Activated T-cell treated with anti-CD3 and anti-CD28 coated beads, Interleukin-2, amount 50 U/mL, for 72 hours (primary cell): ENCODE measurements at places on chromosomes 12 and 14. TPM values are rescaled to one million over a fixed set of nuclear protein-coding genes. Genes with fewer than 3 reads are reported as not detected.

DNA sequence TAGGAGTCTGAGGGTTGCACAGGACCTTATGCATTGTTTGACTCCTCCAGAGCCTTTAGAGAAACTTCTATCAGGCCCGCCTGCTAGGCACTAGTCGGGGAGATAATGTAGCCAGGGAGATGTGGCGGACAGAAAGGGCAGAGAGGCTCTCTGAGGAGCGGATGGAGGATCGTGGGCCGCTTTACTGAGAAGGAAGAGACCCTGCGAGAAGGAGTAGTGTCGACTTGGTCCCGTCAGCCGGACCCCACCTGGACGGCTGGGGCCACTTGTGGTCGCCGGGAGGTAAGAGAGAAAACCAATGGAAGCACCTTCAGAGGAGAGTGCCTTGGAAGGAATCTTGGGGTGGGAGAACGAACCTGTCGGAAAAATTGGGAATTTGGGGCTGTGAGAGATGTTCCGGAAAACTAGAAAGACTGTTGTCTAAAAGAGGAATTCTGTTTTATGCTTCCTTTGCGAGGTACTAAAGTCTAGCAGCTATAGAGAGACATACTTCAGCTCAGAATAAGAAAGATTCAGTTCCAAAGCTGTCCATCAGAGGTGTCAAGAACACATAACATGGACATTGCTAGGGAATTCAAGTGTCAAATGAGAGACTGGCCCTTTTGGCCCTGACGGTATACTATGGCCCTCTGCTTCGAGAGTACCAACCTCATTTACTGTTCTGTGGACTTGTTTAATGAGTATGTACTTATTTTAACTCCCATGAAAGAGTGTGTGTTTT is 660 bp upstream of the MCRS1 start:
- DNase-seq, result no peak

Gene PMEL
- 1.9 TPM for total RNA-seq

DNA sequence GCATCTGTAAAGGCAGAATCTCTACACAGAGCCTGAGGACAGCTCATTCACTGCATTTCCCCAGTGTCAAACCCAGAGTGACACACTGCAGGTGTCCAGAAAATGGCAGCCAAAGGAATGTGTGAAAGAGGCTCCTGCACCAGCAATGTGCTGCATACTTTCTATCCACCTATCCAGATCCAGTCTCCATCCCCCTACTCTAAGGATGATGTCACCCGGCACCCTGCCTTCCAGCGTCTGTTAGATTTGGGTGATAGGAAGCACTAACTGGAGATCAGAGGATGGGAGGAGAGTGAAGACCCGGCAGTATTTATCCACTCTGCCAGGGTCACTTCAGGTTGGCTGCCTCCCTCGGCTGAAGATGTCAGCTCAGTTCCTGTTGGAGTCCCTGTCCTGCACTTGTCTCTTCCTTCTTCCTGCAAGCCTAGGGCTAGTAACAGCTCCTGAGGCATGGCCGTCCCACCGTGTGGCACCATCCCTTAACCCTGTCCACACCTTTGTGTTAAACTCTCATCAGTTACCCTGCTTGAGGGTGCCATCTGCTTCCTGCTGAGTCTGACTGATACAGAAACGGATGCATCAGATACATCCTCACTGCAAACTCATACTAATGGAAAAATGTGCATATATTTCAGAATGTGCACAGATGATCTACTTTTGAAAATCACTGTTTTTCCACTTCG is 13.0 kb upstream of the GPR68 start:
- no peak for DNase-seq

Gene GOLGA5
- total RNA-seq, result 19.7 TPM

GRCh38 chr12:10052193-10052913 is 21.9 kb downstream of the CLEC9A start:
- no peak for DNase-seq

GRCh38 chr12:113222730-113223531 is 1.7 kb downstream of the TPCN1 start:
- no peak for DNase-seq

GRCh38 chr14:35789651-35790050 is 19.4 kb downstream of the RALGAPA1 start:
- DNase-seq, result peak; percentile 22

Gene FAM181A
- total RNA-seq, result not detected

- peak; percentile 11 for DNase-seq
Observed at GRCh38 chr14:66105815-66106214, 380.4 kb upstream of the CCDC196 start.

- no peak for DNase-seq
Observed at GRCh38 chr14:64645220-64645892, 58.9 kb upstream of the PLEKHG3 start.

- no peak for DNase-seq
Observed at GRCh38 chr12:116018282-116018681, 259.2 kb downstream of the MED13L start.

Gene RNASE3
- not detected for total RNA-seq

GRCh38 chr12:510071-510825 is 50.5 kb downstream of the B4GALNT3 start:
- no peak for DNase-seq

Gene PLXNC1
- 14.1 TPM for total RNA-seq

GRCh38 chr14:30271811-30272323 is 287.1 kb upstream of the G2E3 start:
- no peak for DNase-seq

DNA sequence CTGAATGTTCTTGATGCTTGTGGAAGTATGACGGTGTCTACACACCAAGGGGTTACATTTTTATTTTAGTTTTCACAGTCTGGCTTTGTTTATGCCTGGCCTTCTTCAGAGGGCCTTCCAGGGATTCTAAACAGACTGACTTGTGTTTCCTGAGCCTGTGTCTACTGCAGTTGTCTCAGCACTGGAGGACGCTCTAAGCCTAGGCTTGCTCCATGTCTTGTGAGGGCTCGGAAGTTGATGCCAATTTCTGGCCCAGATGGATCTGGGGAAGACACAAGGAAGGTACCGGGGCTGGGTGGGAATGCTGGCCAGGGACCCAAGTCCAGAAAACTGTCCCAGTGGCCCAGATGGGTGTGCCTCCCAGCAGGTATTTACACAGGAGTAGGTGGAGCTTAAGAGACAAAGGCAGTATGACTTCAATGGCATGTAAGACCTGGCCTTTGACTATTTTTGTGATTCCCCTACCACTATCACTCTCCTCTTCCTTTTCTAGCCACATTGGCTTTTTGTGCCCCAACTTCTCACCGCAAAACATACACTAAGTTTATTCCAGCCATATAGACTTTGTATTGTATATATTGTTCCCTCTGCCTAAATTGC is 56.9 kb downstream of the GPR137C start:
- DNase-seq, result no peak

DNA sequence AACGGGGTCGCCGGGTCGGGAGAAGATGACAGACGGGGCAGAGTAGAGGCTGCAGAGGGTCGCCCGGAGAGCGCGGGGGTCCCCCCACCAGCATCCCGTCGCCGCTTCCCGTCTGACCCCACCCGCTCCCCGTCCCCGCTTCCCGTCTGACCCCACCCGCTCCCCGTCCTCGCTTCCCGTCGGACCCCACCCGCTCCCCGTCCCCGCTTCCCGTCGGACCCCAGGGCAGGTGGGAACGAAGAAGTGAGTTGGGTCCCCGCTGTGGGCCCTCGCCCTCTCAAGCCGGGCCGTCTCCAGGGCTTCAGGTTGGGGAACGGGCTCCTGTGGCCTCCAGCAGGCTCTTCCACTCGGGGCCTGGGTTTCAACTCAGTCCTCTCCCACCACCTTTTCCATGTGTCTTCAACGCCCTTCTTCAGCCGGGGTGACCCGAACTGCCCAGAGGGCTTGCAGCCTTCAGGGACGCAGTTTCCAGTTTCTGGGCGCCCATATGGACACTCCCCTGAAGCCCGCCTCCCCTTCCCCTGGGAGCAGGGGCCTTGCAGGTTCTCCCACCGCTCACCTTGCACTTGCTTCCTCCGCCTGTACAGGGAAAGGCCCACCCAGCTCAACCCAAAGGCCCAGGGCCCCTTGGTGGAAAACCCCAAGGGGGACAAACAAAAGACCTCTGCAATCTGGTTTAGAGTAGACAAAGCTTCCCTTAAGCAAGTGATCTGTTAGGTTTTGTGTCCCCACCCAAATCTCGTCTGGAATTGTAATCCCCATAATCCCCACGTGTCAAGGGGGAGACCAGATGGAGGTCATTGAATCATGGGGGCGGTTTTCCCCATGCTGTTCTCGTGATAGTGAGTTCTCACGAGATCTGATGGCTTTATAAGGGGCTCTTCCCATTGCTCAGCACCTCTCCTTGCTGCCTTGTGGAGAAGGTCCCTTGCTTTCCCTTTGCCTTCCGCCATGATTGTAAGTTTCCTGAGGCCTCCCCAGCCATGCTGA is 66.5 kb downstream of the TNFAIP2 start:
- DNase-seq, result no peak

Gene GRIN2B
- total RNA-seq, result not detected

Gene PZP
- not detected for total RNA-seq

DNA sequence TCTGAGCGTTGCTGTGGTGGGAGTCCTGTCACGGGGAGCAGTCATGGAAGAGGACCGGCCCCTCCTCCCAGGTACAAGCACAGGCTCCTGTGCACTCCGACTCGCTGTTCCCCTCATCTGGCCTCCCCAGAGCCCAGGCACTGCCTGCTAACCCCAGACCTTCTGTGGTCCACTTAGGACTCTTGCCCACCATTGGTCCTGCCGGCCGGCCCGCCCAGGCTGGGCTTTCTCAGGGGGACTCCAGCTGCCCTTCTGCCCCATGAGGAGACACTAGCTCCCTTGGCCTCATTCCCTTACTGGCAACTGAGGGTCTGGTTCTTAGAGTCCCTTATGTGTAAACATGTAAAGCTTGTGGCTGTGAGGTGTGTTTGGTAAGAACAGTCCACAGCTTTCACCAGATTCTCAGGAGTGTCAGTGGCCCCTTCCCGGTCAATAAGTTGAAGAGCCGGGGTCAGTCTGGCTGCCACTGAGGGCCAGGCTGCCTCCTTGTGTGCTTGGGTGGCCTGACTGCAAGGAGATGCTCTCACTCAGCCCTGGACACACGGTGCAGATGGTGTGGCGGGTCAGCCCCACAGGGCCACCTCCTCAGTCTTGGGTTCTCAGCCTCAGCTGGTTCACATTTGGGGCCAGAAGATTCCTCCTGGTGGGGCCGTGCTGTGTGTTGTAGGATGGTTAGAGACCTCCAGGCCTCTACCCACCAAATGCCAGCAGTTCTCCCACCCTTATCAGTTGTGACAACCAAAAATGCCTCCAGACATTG is 43.6 kb downstream of the DDX51 start:
- no peak for DNase-seq

Gene LIN7A
- not detected for total RNA-seq
